ENCODE measurements at places on chromosomes 7 and 10.

- no peak for DNase-seq
Observed at GRCh38 chr10:71629131-71629530, 90.4 kb downstream of the C10orf105 start.

DNA sequence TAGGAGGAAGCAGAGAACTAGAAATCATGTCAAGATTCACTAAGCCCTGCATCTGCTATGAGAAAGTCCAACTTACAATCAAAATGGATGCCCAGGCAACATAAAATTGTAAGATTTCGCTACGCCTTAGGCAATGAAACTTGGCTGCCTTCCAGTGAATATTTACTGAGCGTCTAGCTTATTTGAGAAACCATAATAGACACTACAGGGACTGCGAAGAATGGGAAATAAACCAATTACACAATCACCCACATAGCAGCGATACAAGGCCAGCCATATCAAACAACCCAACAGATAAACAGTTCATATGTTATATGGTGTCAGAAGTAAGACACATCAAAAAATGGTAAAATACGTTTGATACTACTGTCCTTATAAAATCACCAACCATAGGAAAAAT, 545.0 kb upstream of the C7orf33 start:
- no peak for DNase-seq

- DNase-seq = no peak
Observed at GRCh38 chr10:26318672-26319071, 102.1 kb downstream of the GAD2 start.

DNA sequence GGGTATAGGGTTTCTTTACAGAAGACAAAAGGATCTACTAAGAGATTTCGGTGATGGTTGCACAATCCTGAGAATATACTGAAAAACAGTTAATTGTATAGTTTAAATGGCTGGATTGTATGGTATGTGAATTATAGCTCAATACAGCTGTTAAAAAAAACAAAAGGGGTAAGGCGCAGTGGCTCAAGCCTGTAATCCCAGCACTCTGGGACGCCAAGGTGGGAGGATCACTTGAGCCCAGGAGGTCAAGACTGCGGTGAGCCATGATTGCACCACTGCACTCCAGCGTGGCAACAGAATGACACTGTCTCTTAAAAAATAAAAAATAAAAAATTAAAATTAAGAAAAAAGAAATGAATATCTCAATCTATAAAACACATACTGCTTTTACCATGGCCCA, 18.5 kb downstream of the ESYT2 start:
- no peak for DNase-seq

DNA sequence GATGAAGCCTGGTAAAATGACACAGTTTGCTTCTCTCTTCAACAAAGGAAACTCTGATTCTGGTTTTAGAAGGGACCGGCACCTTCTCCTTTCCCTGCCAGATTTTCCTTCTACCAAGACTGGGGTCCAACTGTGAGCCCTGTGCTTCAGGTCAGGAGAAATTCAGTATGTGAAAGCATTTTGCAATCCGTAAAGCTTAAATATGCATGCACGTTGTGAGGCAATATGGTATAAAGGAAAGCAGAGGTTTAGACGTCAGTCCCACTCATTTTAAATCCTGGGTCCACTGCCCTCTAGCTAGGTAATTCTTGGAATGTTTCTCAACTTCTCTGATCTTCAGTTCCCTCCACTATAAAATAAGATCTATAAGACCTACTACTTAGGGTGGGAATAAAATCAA, 359.0 kb upstream of the NPSR1 start:
- DNase-seq = no peak

DNA sequence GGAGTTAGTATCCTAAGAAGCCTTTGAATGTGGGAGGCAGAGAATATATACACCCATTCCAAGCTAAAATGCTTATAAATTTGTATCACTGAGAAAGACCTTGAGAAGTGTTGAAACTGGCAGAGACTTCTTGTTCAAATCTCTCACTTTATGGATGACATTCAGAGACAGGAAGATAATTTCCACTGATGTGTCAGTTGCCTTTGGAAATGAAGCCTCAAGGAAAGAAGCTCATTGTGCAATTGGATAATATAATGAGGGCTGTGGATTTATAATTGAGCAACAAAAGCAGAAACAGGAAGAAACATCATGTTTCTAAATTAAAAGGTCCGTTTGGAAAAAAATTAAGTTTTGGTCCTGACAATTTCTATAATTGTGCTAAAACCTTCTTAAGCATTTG, 789.9 kb upstream of the IGFBP3 start:
- DNase-seq = no peak

DNA sequence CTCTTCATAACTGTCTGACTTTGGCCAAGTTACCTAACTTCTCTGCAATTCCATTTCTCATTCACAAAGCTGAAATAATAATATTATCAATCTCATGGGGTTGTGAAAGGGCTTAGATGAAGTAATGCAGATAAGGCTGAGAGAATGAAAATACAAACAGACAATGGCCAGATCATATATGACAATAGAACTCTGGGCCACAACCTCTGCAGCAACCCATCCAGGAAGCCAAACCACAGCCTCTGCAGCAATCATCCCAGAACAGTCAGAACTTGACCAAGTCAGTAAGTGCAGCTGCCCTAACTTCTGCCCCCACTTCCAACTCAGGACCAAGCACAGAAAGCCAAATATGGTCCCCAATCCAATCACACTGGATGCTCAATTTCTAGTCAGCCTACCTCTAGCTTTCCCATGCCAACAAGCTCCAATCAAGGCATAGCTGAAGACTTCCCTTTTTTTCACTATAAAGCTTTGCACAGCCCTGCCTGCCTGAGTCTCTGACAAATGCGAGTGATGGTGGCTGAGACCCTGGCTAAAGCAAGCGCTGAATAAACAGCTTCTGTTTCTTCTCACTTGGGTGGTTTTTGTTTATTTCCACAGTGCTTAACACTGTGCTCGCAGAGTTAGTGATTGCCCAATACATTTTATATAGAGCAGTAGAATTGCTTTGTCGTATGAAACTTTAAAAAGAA, 34.8 kb upstream of the TNPO3 start:
- no peak for DNase-seq

- no peak for DNase-seq
Observed at GRCh38 chr10:132264306-132264950, 43.3 kb downstream of the STK32C start.

- DNase-seq = no peak
Observed at GRCh38 chr10:3813986-3814837, 29.2 kb upstream of the KLF6 start.

DNA sequence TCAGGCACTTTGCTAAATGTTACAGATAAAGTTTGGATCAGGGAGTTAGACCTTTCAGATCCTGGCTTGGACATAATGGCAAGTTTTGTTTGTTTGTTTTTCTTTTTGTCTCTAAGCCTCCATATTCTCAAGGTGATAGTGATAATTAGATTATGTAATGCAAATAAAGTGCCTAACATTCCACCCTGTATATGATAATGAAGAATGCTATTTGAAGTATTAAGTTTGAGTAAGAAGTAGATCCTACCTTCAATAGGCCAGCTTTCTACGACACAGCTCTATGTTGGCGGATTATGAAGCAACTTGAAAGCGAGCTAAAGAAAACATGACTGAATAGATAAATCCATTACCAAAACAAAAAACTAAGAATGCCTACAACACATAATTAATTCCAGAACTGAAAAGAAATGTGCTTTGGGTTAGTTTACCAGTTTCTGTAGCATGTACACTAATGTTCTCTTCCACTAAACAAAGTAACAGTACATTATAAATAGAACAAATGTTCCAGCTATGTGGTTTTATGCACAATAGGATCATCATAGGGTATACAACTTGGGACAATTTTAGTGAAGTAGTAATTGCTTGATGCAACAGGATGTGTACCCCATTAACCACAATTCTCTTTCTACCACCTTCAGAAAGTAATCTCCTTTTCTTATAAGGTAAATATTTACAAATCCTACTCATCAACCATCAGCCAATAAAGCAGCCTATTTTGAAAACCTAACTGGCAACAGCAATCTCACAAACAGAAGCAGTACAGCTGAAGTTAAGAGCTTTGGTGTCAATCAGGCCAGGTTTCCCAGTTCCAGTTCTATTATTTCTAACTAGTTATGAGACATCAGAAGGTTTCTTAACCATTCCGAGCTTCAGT, 1.5 kb downstream of the SEM1 start:
- DNase-seq = no peak

DNA sequence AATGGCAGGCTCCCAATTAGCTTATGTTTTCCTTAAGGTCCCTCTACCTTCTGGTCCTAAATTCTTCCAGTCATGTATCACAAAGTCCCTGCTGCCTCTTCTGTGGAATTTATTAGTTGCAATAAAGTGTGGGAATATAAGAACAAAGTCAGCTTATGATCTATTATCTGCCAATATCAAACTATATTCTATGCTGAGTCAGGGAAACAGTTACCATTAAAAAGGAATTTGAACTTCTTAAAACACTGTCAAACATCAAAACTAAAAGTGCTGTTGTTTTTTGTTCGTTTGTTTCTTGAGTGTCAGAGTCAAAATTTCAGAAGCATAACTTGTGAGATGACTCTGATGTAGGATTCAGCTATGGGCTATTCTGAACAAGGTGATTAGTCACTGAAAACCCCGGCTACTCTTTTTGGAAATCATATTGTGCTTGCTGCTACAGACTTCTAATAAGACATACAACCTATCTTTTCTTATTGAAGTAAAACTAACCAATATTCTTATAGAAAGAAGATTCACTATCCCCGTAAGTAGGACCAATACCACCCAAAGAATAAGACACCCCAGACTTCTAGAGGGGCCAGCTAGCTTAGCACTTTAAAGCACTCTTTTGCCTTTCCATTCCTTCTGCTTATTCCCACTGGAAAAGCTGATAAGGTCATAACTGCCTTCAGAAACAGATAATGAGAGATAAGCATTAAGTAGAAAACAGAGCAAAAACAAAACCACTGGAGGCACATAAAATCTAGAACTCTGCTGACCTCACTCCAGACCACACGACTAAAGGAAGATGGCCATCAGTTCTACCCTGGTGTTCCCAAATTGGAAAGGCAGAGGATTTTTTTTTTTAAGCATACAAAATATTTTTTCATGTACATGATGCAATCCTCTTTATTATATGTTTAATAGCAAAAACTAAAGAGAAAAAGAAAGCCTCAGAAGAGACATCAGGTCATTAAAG, 370.6 kb downstream of the PARD3 start:
- DNase-seq = no peak

DNA sequence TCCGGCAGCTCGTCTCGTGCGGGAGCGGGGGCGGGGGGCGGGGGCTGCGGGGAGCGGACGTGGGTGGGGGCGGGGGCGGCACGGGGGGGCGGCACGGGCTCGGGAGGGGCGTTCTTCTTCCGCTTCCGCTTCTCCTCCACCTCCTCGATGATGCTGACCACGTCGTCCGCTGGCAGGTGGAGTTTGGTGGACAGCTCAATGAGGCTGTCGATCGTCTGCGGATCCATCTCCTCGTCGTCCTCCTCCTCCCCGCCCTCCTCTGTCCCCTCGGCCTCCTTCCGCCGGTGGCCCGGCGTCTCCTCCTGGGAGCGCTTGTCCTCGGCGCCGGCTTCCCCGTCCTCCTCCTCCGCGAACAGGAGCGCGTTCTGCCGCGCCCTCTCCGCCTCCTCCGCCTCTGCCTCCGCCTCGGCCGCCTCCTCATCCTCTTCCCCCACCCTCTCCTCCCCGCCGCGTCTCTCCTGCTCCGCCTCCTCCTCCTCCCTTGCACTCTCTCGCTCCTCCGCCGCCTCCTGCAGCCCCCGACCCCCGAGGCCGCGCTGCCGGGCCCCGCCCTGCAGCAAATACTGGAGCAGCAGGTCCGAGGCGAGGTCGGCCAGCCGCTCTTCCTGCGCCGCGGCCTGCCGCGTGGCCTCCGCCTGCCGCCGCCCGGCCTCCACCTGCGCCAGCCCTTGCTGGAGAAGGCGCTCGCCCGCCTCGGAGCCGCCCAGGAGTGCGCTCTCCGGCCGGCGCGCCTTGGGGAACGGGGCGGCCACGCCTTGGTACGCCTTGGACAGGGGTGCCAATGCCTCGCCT, 1.9 kb downstream of the VGF start:
- DNase-seq = no peak

GRCh38 chr7:116139007-116139406, 71.3 kb upstream of the TES start:
- DNase-seq = no peak

DNA sequence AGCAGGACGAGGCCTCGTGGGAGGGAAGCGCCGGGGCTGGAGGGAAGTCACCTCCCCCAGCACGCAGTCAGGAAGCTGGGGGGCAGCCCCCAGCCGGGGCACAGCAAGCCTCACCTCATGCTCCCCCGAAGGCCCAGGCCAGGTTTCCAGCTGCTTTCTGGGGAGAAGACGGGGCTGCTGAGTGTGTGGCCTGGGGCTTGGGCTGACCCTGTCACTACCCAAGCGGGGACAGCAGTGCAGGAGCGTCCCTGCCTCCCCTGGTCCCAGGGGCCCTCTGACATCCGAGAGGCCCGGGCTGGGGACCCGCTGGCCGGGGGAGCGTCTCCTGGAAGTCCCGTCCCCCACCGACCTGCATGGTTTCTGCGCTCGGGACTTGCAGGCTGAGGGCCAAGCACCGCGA, 19.7 kb upstream of the NKX6-2 start:
- DNase-seq = no peak

- DNase-seq = no peak
Observed at GRCh38 chr7:91090684-91091083, 173.5 kb upstream of the FZD1 start.

GRCh38 chr10:129756912-129757901, 206.9 kb downstream of the EBF3 start:
- no peak for DNase-seq

DNA sequence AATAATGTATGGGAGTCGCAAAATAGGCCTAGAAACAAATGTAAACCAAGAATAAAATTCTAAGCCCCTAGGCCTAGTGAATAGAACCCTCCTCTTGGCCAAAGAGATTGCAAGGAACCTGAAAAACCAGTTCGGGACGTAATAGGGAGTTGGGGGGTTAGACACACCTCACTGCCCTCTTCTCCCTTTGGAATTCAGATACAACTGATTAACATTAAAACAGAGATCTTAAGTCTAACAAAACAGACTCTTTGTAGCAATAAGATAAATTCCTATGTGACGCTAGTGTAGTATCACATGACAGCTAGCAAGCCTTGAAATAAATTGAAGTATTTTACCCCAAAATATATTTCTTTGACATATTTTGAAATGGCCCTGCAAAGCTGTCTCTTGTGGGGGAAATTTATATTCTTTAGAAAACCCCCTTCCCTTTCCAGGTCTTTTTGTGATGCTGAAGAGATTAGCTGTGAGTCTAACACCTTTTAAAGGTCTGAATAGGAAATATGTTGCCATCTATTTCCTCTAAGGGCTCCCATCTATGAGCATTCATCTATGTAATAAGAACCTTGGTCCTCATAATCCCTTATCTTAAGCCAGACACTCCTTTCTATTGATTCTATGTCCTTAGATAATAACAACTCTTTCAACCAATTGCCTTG, 623.4 kb upstream of the NRG3 start:
- DNase-seq = no peak

DNA sequence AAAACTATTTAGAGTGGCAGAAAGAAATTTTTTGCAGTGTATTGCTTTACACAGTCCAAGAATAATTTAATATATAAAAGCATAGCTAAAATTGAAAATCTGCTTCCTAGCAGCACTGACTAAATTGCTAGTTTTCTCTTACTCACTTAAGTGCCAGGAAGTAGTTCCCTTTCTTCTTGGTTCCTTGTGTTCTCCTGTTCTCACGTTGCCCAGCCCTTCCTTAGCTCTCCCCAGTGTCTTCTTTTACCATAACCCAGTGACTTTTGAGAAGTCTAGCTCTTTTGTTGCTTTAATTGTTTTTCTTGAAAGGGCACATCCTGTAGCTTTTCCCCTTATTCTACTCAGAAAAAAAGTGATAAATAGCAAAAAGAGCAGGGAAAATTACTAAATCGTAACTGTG, 215.5 kb downstream of the THSD7A start:
- DNase-seq = no peak

GRCh38 chr7:45050198-45050597, 38.6 kb downstream of the NACAD start:
- no peak for DNase-seq

GRCh38 chr7:116601426-116601825, 70.6 kb upstream of the MET start:
- DNase-seq = no peak

All from hematopoietic multipotent progenitor cell (in vitro differentiated cells).